ENCODE measurements at places on chromosomes 6 and 20. TPM values are rescaled to one million over a fixed set of nuclear protein-coding genes. Genes with fewer than 3 reads are reported as not detected.

- DNase-seq: no peak
Measured at GRCh38 chr6:108455688-108456087, 105.0 kb upstream of the FOXO3 start.

Gene VSX1
- 4.2 TPM for total RNA-seq

DNA sequence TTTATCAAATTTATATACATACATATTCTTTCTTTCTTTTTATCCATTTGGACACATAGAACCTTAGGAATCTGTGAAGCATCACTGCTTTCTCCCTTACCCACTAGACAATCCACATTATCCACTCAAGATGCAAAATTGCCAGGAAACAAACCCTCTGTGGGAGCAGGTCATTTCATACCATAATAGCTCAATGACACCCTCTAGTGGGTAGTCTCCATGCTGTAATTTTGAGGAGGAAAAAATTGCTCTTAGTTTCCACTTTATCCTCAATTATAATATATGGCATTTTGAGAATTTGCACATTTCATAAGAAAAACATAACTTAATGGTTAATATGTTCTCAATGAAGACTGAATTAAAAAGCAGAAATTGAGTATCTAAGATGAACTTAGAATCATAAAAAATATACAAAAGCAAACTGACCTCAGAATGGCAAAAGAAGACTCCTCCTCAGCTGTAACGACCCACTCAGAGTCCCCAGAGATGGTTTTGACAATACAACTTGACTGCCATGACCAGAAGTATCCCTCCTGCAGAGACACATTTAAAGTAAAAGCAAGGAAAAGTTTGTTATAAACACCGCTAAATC is 164.1 kb downstream of the FRK start:
- peak; percentile 12 for DNase-seq

DNA sequence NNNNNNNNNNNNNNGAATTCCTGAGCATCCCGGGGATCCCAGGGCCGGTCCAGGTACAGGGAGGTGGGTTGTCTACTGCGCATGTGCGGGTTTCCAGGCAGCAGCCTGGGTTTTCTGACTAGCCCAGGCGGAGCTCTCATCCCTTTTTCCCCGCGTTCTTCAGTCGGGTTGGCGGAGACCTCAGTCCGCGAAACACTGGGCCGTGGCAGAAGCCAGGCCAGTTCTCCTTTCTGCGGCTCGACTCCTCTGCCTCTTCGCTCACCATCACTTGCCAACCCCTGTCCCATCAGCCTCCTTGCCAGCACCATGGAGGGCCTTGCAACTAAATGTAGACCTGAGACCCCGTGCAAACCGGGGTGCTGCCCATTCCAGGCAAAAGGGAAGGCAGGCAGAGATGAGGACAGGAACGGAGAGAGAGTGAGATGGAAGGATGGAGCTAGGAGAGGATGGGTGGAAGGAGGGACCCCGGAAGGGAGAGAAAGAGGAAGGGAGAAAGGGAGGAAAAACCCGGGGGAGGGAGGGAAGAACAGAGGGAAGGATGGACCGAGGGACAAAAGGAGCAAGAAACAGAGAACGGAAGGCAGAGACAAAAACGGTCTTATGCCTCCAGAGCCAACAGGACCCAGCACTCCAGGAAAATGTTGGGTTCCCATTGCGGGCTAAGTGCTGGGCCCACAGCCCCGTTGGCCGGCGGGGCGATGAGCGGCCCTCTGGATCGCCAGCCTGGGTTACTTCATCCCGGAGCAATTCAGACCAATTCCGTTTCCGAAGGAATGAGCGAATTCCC is 445.4 kb upstream of the DEFB115 start:
- no peak for DNase-seq

Gene EPHA7
- 35.8 TPM for total RNA-seq

DNA sequence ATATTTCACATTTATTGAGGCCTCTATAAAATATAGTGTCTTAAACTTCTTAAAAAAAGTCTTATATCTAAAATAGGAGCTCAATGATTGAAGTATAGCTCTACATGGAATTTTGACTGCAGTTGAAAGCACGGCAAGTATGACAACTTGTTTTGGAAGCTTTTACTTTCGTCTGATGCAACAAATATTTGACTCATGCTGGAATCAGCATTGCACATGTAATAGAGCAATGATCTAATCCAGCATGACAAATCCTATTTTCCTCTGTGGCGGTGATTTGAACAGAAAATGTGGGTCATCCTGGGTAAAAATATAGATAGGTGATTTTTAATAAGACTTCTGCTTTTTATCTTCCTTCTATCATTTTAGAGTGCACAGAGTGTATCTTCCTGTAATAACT is 111.6 kb downstream of the TINAG start:
- no peak for DNase-seq

- no peak for DNase-seq
Measured at GRCh38 chr6:156978948-156979347, 201.8 kb downstream of the ARID1B start.

GRCh38 chr6:152952866-152953509 is 29.9 kb downstream of the FBXO5 start:
- no peak for DNase-seq

- DNase-seq: no peak
Measured at GRCh38 chr20:10721137-10721896, 47.5 kb upstream of the JAG1 start.

GRCh38 chr6:7343546-7344475 is 30.8 kb upstream of the SSR1 start:
- no peak for DNase-seq
